ENCODE measurements at places on chromosomes 3 and 15.
A peak's percentile ranks its signal among the peaks of the same experiment; 100 is the strongest.

DNA sequence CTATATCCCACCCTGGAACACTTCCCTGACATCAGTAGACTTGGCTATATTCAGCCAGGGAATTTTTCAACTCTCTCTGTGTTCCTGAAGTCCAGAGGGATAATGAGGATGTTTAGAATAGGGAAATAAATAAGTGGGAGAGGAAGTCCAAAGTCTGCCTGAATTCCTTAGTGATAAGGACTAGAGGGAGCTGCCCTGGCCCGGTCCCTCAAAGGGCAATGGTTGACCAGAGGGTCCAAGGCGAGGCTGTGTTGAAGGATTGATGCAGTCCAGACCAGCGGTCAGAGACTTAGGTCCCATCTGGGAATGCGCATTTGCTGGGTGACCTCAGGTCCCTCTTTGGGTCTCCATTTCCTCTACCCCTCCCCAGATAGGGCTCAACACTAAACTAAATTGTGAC is 7.9 kb downstream of the VIPR1 start:
- no peak for DNase-seq

DNA sequence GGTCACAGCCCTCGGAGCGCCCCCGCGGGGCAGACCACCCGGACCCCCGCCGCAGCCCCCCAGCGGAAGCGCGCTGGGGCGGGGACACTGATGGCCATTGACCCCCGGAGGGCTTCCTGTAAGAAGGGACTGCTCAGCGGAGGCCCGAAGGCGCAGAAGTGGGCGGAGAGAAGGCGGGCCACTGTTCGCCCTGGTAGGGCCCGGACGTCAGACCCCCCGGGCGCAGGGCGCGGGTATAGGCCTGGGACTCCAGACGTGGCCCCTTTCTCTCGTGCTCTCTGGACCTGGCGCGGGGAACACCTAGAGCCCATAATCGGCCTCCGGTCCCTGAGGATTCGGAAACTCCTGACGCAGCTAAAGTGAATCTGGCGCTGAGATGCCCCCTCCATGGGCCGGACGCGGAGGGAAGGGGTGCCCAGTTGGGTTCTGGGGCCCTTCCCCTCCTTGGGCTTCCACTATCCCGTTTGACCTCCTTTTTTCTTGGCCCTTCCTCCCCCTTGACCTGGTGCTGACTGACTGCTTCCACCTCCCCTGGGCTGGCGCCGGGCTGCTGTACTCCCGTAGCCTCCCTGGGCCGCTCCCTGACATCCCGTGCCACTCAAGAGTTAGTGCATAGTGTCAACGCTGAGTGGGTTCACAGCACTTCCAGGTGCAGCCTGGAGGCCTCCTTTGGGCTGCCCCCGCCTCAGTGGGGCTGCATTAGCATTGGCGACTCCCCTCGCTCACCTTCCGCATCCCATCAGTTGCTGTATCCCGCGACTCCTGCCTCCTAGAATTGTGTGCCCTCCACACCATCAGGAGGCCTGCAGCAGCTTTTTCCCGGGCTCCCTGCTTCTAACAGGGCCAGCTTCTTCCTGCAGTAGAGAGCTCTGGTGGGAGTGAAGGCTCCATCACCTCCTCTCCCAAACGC is 694 bp downstream of the ABTB1 start:
- DNase-seq, result peak; percentile 22

DNA sequence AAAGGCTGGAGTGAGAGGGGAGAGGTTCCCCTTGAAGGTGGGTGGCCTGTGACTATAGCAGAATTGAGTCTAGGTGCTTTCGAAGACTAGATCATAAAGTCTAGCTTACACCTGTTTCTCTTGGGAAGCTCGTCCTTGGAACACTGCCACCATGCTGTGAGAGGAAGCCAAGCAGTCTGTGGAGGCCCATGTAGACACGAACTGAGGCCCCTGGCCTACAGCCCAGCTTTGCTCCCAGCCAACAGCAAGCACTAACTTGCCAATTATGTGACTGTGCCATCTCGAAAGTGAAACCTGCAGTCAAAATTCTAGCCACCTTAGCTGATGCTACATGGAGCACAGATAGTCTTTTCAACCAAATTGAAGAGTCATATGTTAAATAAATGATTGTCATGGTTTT is 190.5 kb upstream of the NECTIN3 start:
- no peak for DNase-seq

GRCh38 chr3:133996996-133997395 is 32.7 kb downstream of the SLCO2A1 start:
- DNase-seq, result no peak

DNA sequence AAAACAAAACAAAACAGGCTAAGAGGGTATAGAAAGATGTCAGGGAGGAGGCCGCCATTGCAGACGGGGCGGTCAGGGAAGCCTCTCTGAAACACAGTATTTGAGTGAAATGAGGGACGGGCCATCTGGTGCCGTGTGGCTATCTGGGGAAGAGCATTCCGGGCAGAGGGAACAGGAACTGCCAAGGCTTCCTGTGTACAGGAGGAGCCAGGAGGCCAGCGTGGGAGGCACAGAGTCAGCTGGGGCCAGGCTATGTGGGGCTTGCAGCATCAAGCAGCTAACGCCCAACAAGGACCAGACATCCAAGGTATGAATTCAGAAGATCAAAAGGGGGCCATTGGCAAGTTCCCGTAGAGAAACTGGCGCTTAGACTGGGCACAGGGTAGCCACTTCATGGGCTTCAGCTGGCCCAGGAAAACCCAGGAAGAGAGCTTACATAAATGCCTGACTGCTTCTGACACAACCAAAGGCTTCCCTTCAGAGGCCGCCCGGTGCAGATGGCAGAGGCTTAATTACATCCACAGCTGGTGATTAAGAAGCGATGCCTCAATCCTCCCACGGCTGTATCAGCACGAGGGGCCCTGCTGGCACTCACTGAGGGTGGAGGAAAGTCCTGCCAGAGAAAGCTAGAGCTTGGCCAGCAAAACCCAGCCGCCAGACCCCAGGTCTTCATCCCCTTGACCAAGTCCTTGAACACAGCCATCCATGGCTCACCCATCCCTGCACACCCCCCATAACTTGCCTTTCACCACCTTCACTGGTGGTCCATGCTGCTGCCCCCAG is 144.9 kb downstream of the MEGF11 start:
- DNase-seq, result no peak

Measured in activated CD8-positive, alpha-beta memory T cell treated with anti-CD3 and anti-CD28 coated beads for 48 hours (primary cell).